Hematopoietic multipotent progenitor cell treated with erythropoietin and hydrocortisone succinate and interleukin-3 and kit ligand, for 4 days (in vitro differentiated cells): ENCODE measurements at places on chromosomes 16 and 17.

DNA sequence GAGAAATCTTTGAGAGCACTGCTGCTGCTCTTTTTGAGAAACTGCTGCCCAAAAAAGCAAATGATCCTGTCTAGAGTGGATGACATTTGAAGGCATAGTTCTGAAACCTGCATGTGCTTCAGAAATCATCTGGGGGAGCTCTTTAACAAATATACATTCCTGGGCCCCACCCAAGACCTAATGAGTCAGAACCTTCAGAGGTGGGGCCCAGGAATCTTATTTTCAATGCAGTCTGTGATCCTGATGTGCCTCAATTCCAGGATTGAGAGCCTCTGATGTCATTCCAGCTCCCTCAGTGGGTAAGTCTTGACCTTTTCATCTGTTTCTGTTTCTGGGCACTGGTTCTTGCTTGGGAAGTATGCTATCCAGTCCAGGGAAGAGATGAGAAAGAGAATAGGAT lies 42.3 kb downstream of the HNF1B start:
- no peak for DNase-seq

- DNase-seq: no peak
Measured at GRCh38 chr16:49344401-49344800, 29.2 kb upstream of the C16orf78 start.

DNA sequence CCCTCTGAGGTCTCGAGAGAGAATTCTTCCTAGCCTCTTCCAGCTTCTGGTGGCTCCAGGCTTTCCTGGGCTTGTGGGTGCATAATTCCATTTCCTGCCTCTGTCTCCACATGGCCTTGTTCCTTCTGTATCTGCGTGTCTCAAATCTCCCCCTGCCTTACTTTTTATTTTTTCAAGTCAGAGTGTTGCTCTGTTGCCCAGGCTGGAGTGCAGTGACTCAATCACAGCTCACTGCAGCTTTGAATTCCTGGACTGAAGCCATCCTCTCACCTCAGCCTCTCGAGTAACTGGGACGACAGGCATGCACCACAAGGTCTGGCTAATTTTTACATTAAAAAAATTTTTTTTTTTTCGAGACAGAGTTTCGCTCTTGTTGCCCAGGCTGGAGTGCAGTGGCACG lies 120.6 kb downstream of the SHISA9 start:
- no peak for DNase-seq

GRCh38 chr16:53111078-53111791 lies 56.4 kb downstream of the CHD9 start:
- DNase-seq: no peak

DNA sequence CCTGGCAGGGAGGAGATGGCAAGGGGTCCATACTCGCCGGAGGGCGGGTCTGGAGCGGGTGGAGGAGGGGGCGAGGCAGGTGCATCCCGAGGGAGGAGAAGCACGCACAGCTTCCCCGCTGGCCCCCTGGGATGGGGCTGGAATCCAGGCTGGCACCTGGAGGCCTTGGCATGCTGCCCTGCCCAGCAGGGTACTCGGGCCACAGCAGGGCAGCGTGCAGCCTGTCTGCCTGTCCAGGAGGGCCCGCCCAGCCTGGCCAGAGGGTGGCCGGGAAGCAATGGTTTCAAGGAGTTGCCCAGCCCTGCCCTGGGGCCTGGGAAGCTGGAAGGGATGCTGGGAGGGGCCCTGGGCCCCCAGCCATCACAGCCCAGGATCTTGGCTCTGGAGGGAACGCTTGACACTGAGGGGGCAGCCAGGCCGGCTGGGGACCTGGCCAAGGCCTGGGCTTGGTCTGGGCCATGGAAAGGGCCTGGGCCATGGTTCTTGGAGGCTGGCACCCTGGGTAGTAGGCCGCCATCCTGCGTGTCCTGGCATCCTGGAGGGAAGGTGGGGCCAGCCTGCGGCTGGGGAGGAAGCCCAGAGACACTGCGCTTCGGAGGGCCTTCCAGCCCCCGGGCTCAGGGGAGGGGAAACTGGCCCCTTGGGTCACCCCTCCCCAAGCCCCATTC lies 1.1 kb downstream of the GLIS2 start:
- DNase-seq: no peak

DNA sequence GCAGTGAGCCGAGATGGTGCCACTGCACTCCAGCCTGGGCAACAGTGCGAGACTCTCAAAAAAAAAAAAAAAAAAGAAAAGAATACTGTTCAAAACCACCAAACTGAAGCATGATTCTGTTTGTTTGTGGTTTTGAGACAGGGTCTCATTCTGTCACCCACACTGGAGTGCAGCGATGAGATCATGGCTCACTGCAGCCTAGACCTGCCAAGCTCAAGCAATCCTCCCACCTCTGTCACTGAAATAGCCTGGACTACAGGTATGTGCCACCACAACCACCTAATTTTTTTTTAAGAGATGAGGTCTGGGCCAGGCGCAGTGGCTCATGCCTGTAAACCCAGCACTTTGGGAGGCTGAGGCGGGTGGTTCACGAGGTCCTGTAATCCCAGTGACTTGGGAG lies 4.3 kb downstream of the SUMO2 start:
- no peak for DNase-seq
